ENCODE measurements at places on chromosomes 7 and 10.

DNA sequence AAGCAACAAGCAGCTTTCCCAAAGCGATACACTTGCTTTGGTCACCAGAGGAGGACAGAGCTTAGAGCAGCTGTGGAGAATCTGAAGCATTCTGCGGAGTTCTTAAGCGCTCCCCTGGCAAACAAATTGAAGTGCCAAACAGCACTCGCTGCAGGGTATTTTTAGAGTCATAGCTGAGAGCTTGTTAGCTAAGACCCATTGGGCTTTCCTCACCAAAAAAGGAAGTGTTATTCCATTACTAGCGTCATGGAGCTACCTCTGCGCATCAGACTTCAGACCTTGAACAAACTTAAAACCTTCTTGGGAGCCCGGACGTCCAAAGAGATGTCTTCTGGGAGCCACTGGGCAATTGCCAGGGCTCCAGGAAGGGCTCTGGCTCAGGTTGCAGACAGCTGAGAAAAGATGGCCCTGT, 23.2 kb upstream of the BMPR1A start:
- DNase-seq = no peak

- DNase-seq = no peak
These were observed 95.8 kb upstream of the TNS3 start for GRCh38 chr7:47677664-47678063.

- no peak for DNase-seq
These were observed 32.3 kb downstream of the RAB18 start for GRCh38 chr10:27536437-27536836.

GRCh38 chr10:106312087-106312486, 852.4 kb downstream of the SORCS1 start:
- DNase-seq = no peak

- no peak for DNase-seq
These were observed 22.4 kb downstream of the PDE1C start for GRCh38 chr7:32047801-32048200.

GRCh38 chr7:6476596-6477317, 29.0 kb upstream of the DAGLB start:
- no peak for DNase-seq

DNA sequence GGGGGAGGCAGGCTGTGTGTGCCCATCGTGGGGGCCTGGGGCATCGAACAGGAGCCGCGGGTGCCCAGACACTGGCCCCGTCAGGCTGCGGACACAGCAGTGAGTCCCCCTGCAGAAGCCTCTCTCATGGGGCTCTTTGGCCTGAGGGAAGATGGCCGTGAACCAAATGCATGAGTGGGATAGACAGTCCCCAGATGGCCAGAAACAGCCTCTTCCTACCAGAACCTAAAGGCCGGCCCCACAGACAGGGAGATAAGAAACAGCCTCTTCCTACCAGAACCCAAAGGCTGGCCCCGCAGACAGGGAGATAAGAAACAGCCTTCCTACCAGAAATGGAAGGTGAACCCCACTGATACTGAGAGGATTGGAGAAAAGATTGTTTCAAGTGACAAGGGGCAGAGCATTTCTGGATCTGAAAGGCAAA, 16.6 kb downstream of the IDI2 start:
- no peak for DNase-seq

GRCh38 chr10:22341190-22341925, 3.9 kb upstream of the SPAG6 start:
- DNase-seq = no peak

DNA sequence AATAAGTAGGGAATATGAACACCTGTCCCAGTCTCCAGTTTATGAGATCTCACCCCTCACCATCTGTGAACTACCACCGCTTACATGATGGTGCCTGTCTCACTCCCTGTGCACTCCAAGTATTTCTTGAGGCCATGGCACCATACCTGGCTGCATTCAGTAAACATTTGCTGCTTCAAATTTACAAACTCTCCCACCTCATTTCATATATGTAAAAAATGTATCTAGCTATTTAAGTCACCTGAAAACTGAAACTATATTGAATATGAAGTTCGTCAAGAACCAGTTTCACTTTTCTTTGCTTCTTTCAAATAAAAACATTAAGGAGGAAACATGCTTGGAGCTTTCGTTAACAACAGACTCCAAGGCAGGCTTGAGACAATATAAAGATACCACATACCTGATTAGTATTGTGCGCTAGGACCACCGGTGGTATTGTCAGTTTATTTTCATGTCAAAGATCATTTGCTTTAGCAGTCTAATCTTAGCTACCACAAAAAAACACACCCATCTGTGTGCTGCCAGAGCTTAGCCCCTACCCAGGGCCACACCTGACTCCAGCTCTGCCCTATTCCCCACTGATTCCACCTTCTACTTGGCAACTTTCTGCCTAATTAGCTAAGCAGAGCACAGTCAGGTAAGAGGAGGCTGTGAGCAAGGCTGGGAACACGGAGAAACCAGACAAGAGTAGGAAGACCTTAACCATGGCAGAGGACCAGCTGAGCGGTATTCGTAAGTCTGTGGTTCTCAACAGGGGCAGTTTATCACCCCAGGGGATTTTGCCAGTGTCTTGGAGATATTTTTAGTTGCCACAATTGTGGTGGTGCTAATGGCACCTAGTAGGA, 92.0 kb downstream of the ZFAND4 start:
- DNase-seq = no peak

GRCh38 chr7:155383756-155384491, 74.0 kb upstream of the EN2 start:
- no peak for DNase-seq

DNA sequence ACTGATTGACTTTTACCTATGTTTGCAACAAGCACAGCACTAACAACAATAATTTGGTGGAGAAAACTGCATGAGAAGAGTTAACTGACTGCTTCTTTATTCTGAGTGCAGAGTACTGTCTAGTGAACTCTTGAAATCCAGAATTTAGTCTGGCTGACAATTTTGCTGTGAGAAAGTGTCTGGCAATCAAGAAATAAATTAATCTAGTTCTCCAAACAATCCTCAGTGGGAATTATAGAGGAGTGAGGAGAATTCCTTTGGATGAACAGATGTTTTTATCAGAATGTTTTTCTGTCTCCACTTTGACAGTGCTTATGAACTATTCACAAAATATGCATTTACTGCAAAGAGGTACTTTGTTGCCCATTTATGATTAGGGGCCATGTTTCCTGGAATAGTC, 694.9 kb upstream of the LRRN3 start:
- DNase-seq = no peak

GRCh38 chr7:69781412-69781846, 183.2 kb downstream of the AUTS2 start:
- no peak for DNase-seq

DNA sequence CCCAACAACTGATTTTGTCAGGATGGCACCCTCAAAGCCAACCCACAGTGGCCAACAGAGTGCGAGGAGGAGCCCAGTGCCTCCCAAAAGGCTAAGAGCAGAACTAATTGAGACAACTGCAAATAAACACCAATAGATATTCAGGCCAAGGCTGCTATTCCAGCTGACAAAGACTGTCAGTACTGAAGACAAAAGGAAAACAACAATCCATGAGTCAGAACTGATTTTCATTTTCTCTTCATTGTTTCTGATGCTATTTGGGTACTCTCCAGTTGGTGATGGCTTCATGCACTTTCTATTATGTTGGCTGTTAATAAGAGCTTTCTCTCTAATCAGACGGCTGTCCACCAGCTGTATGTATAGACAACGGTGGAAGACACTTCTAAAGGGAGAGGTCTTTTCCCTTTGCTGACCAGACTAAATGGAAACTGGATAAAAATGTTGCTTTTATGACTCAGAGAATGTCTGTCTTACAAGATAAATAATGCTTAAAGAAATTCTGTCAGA, 515.9 kb downstream of the PARD3 start:
- DNase-seq = no peak

- peak; percentile 71 for DNase-seq
These were observed 146.5 kb downstream of the ARID5B start for GRCh38 chr10:62047960-62048383.

GRCh38 chr10:128365156-128365725, 239.0 kb upstream of the MKI67 start:
- DNase-seq = no peak

All from activated CD4-positive, alpha-beta T cell treated with anti-CD3 and anti-CD28 coated beads for 48 hours (primary cell).